NCI-H2029 (cell line): ENCODE measurements at places on chromosomes 13 and 19.

DNA sequence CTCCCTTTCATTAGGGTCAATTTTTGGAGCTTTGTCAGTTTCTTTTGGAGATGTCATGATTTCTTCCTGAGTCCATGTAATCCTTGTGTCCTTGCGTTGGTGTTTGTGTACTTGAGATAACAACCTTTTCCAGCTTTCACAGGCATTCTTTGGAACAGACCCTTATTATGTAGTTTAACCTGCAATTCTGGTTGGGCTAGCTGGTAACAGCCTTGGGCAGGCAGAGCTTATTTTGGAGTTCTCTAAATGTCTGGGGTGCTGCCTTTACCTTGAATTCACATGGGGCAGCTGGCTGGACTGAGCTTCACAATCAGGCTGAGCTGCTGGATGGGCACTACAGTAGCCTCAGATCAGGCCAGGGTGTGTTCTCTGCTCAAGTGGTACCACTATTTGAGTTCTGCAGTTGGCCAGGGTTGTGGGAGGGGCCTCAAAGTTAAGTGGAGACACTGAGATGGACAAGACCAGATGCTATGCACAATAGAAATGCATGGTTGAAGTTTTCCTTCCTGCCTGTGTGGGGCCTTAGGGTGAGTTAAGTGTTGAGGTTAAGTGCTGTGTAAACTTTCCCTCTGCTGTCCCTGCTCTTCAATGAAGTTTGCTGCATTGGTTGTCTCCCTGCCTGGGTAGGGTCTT is 277.3 kb downstream of the ATP8A2 start:
- DNase-seq = no peak

- DNase-seq = peak; percentile 10
Measured at GRCh38 chr19:21317821-21318220, 11.4 kb downstream of the ZNF708 start.

GRCh38 chr19:44782729-44783128 is 5.0 kb downstream of the CBLC start:
- DNase-seq = no peak

DNA sequence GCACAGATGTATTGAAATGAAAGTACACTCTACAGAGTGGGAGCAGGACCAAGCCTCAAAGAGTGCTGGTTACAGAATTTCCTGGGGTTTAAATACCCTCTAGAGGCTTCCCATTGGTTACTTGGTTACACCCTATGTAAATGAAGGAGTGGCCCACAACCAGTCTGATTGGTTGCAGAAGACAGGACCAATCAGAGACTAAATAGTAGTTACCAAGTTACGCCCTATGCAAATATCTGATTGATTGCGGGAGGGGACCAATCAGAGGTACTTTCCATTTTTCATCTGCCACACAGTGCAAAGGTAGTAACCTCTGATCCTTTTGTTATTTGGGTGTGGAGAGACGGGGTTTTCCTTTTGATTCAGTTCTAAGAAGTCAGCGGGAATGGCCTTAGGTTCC is 5.5 kb upstream of the ZFP82 start:
- no peak for DNase-seq

- DNase-seq = no peak
Measured at GRCh38 chr13:76474356-76474755, 411.8 kb downstream of the KCTD12 start.

GRCh38 chr13:62280590-62280989 is 864.9 kb upstream of the PCDH20 start:
- no peak for DNase-seq

DNA sequence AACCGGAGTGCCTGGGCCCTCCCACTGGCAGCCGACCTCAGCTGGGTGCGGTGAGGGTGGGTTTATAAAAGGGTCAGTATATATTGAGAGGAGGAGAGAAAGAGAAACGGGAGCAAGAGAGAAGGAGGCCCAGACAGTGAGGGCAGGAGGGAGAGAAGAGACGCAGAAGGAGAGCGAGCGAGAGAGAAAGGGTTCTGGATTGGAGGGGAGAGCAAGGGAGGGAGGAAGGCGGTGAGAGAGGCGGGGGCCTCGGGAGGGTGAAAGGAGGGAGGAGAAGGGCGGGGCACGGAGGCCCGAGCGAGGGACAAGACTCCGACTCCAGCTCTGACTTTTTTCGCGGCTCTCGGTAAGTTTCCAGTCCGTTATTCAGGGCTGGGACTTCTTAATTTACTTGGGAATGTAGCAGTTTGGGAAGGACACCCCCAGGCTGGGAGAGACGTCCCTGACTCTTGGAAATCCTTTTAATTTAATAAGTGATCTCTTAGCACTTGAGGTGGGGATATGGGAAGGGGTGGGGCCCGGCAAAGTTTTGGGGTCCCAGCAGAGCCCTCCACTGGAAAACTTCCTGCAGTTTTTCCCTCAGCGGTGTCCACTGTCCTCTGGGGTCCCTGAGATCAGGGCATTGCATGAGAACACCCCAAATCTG is at the start of gene EMP3:
EMP3 (plus strand) TSS at position 288 of the 646 bp plus-strand sequence. CDS start 1,293 bp downstream, outside the sequence.
- DNase-seq = no peak

DNA sequence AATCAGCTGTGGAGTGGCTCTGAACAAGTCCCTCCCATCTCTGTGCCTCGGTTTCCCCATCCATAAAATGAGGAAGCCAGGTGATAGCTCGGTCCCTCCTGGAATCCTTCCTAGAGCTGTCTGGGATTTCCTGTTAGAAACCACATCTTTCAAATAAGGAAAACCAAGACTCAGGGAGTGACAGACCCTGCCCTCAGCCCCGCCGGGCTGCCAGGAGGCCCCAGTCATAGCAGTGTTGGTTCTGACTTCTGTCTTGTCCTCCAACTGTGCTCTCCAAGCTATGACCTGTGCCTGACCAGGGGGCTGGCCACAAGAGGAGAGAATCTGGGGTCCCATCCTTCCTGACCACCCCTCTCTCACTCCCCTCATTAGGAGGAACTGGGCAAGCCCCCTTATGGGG is 1.1 kb upstream of the SHD start:
- DNase-seq = no peak

GRCh38 chr13:47705185-47705584 is 295.9 kb downstream of the SUCLA2 start:
- DNase-seq = no peak

GRCh38 chr19:46271481-46272197 is 25.2 kb upstream of the HIF3A start:
- DNase-seq = no peak

DNA sequence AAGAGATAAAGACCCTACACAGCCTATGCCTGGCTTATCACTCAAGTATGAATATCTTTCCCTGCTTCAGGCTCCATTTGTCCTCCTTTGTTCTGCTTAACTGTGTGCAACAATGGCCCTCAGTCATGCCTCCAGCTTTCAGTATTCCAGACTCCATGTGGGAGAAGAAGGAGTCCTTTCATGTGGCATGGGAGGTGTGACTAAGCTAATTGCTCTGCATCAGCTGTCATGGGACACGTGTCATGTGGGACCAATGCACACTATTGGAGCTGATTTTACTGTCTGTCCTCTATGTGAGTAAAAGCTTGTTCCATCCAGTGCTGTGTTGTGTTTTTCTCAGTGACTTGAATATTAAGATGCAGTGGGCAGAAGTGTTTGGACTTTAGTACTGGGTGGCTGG is 1198.3 kb downstream of the OLFM4 start:
- DNase-seq = no peak

- DNase-seq = peak; percentile 58
Measured at GRCh38 chr19:52658595-52658994, 20.4 kb upstream of the ZNF83 start.

DNA sequence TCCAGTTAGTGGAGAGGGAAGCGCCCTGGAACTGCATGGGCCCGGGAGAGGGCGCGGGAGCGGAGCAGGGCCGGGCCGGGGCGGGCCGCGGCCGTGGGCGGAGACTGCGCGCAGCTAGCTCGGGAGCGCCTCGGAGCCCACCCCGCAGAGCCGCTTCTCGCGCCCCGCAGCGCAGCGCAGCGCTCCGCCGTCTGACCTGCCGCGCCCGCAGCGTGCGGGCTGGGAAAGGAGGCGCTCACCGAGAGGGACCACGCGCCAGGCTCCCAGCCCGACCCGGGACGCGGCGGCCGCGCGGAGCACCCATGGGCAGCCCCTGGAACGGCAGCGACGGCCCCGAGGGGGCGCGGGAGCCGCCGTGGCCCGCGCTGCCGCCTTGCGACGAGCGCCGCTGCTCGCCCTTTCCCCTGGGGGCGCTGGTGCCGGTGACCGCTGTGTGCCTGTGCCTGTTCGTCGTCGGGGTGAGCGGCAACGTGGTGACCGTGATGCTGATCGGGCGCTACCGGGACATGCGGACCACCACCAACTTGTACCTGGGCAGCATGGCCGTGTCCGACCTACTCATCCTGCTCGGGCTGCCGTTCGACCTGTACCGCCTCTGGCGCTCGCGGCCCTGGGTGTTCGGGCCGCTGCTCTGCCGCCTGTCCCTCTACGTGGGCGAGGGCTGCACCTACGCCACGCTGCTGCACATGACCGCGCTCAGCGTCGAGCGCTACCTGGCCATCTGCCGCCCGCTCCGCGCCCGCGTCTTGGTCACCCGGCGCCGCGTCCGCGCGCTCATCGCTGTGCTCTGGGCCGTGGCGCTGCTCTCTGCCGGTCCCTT is at the start of gene MLNR:
MLNR (plus strand) TSS at position 303 of the 820 bp plus-strand sequence; CDS start at position 303, 0 bp downstream.
- DNase-seq = no peak

DNA sequence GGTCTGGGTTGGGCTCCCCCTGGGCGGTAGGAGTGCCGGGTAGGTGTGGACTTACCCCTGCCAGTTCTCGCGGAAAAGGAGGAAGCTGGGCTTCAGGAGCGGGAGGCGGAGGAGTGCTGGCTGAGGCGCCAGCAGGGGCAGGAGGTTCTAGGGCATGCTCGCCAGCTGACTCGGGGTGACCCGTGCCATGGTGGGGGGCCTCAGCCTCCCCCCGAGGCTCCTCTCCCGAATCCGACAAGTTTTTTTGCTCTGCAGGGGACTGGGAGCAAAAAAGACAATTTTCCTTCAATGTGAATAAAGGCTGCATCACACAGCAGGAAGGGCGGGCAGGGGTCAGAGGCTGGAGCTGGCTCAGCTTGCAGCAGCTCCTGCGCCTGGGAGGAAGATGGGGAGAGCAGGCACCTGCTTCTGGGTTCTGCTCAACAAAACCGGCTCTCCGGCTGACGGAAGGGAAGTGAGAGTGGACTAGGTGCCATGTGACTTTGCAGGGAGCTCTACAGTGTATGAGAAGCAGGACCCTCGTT is 26.5 kb downstream of the RANBP3 start:
- peak; percentile 16 for DNase-seq

GRCh38 chr19:23949611-23950010 is 34.9 kb downstream of the ZNF726 start:
- DNase-seq = no peak

- no peak for DNase-seq
Measured at GRCh38 chr19:48853483-48853882, 14.9 kb downstream of the PLEKHA4 start.

DNA sequence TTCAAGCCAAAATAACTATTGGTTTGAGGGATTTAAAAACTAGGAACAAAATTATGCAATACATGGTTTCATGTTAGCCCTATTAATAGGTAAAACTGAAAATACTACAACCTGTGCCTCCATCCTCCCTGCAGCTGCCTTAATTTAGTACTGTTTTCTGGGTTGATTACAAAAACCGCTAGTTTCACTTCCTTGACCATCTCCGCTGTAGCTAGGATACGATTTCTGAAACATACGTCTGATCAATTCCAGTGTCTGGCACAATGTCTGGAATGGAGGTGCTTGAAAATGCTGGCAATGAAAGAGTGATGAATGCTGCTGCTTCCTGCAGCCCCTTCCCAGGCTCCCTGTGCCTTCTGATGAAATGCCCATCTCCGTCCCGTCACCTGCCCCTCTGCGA is 273.5 kb downstream of the SHISA2 start:
- no peak for DNase-seq

DNA sequence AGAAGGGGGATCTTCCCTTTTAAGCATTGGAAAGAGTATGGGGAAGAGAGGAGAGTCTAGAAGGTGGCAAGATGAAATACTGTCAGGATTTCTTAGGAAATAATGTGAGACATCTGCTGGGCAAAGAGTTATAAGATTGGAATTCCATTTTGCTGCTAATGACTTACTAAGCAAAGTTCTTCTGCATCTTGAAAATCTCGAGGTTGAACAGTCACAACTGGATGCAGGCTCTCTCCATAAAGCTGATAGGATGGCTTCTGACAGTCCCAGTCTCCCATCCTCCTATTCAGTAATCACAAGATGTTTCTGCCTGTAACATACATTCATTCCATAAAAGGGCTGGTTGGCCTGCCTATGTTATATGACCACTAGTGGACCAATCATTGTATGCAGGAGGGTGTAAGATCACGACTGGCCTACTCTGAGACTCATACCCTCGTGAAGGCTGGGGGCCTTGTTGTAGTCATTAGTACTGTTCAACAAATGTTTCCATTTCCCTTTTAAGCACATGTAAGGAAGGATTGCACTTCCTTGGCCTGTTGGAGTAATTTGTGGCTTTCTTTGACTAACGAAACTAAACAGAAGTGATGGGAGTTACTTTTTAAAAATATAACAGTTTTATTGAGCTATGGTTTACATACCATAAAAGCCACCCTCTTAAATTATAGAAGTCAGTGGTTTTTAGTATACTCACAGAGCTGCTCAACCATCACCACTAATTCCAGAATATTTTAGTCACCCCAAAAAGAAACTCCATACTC is 45.0 kb upstream of the TDRD3 start:
- no peak for DNase-seq

DNA sequence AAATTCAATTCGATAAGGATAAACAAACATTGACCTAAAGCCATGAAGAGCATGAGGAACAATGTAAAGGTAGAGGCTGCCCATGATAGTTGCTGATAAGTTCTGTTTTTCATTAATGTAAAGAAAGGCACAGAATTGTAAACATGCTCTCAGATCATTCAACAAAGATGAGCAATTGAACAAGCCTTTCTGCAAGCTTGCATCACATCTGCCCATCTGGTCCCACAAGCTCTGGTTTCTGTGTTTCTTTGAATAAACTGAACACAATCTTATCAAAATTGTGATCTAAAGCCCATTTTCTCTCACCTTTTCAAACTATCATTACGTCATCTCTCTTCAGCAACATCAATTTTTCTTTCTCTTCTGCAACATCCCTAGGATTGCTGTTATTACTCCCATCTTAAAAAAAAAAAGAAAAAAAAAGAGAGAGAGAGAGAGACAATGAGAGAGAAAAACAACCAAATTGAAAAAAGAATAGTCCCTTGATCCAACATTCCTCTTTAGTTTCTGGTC is 487.2 kb upstream of the GPC6 start:
- no peak for DNase-seq

- DNase-seq = no peak
Measured at GRCh38 chr13:98549728-98550317, 27.1 kb downstream of the STK24 start.

- peak; percentile 5 for DNase-seq
Measured at GRCh38 chr19:50198431-50199258, 4.8 kb upstream of the MYH14 start.

DNA sequence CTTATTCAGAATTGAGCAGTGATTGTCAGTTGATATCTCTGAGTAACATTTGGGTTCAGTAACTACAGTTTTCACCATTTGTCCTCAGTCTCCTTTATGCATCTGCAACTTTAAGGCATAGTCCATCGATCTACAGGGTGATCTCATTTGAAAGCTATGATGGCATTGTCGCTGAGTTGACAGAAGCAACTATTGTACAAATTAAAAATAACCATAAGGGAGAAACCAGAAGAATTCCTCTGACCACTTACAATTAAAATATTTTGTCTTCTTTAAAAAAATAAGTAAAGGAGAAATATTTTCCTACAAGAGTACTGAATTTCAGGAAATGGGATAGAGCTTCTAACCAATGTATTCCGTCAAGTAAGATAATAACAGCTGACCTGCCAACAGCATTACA is 30.6 kb downstream of the RAP2A start:
- no peak for DNase-seq
